Amniotic epithelial cell (primary cell): ENCODE measurements at places on chromosomes 2 and 18.

GRCh38 chr18:3498698-3499471, 48.9 kb downstream of the TGIF1 start:
- DNase-seq, result peak; percentile 28

GRCh38 chr2:165016772-165017411, 61.6 kb upstream of the SLC38A11 start:
- DNase-seq, result peak; percentile 61

DNA sequence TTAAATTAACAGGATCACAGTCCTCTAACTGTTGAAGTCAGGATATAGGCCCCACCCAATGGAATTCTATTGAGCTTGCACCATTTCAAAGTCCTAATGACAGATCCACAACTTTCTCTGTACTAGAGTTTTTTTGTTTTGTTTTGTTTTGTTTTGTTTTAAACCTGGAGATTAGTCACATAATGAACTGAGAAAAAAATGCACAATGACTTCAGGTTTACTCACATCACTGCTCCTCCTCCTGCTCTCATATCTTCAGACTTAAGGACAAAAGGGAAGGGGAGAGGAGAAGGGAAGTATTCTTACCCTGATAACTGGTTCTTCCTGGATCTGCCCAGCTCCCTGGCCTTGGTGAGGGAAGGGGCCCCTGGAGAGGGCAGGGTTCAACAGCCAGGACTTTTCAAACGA, 208.2 kb upstream of the EPHA4 start:
- peak; percentile 58 for DNase-seq

DNA sequence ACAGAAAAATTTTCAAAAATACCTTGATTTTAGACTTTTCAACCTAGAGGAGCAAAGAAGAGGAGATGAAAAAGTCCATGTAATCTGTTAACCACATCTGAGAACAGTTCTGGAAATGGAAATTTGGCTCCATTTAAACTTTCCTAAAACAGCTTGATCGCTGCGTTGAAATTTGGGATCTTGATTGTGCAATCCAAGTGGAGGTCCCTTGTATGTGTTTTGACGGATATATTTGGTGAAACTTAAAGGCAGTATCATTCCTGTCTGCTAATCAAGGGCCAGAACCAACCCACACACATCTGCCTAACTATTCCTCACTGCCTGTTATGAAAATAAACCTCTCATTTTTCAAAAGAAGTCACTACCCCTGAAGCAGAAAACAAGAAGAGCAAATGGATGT, 46.6 kb downstream of the SPATS2L start:
- no peak for DNase-seq

DNA sequence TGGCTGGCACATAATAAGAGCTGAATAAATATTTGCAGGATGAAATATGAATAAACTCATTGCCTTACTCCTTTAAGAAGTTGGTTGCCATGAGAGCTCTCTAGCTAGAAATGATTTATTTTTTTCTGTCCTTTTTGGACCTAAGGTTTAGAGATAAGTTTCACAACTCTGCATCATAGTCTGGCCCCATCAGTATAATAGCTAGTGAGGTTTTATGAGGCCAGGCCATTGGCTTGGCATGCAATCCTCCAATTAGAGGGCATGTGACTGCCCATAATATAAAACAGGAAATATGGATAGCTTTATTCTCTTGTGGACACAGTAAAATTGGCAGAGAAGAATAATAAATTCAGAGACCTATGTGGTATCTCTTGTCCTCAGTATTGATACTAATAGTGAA, 26.2 kb upstream of the INSIG2 start:
- DNase-seq, result peak; percentile 67

DNA sequence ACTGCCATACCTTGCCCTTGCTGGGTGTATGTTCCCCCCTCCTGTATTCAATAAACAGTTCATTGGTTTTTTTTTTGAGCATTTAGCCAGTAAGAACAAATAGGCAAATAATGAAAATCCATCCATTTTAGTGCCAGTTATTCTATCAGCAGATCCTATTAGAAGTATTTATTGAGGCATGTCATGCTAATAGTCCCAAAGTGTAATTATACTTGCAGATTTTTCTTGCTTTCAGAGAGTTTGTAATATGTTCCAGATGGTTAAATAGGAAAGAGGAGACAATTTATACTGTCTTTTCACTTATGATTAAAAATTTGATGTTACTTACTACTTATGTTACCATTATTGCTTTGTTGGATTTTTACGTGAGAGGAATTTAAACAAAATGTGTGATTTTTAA, 127.6 kb downstream of the NCOA1 start:
- no peak for DNase-seq

DNA sequence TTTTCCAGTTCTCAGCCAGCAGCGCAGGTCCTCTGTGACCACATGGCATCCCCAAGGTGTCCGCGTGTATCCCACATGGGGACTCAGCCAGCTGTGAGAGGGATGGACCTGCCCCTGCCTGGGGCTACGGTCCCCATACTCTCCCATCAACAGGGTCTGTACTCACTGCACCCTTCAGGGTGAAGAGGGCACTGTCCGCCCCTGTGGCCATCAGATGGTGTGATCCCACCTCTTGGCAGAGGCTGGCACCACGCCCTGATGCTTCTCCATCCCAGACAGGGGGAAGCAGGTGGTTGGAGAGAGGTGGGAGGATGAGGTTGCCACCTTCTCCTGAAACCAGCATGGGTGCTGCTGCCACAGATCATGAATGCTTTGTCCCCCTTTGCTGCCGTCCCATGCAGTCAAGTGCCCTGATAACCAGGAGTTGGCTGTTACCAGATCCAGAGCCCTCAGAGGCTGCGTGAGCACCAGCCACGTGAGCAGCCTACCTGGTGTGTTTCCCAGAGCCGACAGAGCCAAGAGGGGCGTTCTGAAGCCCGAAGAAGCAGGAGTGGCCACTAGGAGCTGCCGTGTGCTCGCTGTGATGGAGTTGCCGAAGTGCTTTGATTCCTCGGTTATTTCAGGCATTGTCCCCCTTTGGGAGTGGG, 93.9 kb downstream of the SH3RF3 start:
- DNase-seq, result no peak

DNA sequence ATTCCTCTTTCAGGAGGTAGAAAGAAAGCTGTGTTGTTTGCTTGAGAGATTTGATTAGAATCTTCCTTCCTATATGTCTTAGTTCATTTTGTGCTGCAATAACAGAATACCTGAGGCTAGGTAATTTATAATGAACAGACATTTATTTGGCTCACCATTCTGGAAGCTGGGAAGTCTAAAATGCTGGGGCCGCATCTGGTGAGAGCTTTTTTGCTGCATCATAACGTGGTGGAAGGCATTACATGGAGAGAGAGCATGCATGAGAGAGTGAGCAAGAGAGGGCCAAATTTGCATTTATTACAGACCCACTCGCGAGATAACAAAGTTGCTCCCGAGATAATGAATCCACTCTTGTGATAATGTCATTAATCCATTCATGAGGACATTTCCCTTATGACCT, 34.4 kb downstream of the APLF start:
- no peak for DNase-seq
